Liver (tissue), 10 donors: ENCODE measurements at places on chromosomes 12 and 14. TPM values are rescaled to one million over a fixed set of nuclear protein-coding genes. Genes with fewer than 3 reads are reported as not detected.

GZMH gene
- total RNA-seq: 0.28 TPM

DNA sequence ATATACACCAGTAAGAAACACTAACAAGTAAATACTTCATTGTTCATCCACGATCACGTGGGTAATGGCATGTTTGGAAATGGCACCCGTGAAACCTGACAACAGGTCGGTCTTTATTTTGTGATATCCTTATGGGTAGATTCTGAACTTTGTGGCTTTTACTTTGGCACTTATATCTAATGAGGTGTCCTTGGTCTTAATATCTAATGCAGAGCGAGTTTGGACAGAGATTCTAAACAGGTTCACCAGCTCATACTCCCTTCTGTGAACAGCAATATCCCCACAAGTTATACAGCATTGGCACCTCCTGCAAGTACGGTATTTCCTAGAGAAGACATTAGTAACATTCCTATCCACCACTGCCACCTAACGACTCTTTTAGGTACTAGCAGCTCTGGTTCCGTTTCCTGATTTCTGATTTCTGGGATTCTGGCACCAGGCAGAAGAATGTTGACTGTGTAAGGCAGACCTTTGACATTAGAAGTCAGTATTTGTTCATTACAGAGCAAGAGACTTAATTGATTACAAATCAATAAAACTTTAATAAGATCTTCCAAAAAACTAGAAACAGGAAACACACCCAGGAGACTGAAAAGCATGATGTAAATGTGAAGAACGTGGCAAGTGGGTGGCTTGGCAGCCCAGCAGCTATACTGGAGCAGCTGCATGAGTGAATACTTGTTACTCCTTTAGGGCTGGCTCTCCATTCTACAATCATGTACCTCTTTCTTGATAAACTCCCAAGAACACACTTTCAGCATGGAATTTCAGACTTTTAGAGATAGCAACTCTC, 2.5 kb downstream of the ANG start:
- H3K27me3 ChIP-seq: no peaks in the 10 kb centered on the region
- peak overlapping the region; percentile 51 for H3K4me3 ChIP-seq
- H3K4me1 ChIP-seq: peaks cover 38% of the 10 kb centered on the region
- DNase-seq: no peak

SLIRP gene
- total RNA-seq: 97.3 TPM

GRCh38 chr14:91228112-91229004, 16.1 kb downstream of the GPR68 start:
- H3K4me3 ChIP-seq: no peak overlapping the region
- H3K27ac ChIP-seq: no peak overlapping the region
- H3K4me1 ChIP-seq: no peaks in the 10 kb centered on the region

DNA sequence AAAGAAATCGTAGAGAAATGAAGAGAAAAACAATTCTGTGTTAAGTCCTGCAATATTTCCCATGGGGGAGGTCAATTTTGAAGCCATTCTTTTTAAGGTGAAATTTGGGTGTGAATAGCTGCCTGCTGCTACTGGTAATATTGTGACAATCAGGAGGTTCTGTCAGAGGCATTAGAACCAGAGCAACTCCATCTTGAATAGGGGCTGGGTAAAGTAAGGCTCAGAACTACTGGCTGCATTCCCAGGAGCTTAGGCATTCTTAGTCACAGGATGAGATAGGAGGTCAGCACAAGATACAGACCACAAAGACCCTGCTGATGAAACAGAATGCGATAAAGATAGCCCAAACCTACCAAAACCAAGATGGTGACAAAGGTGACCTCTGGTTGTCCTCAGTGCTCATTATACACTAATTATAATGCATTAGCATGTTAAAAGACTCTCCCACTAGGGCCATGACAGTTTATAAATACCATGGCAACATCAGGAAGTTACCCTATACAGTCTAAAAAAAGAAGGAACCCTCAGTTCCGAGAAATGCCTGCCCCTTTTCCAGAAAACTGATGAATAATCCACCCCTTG, 24.8 kb upstream of the MTHFD1 start:
- no peak overlapping the region for H3K4me3 ChIP-seq
- H3K36me3 ChIP-seq: no peaks in the 10 kb centered on the region
- H3K27me3 ChIP-seq: no peaks in the 10 kb centered on the region

GRCh38 chr12:52052468-52053186, 1.4 kb downstream of the NR4A1 start:
- H3K4me3 ChIP-seq: peak overlapping the region; percentile 21
- H3K27me3 ChIP-seq: no peaks in the 10 kb centered on the region
- peaks cover 4% of the 10 kb centered on the region for H3K36me3 ChIP-seq
- H3K4me1 ChIP-seq: peaks cover 7% of the 10 kb centered on the region
- DNase-seq: no peak

CLEC1B gene
- total RNA-seq: 28.0 TPM

GRCh38 chr14:104143521-104144452, 5.4 kb downstream of the KIF26A start:
- H3K4me3 ChIP-seq: no peak overlapping the region
- no peak overlapping the region for H3K27ac ChIP-seq
- no peak for DNase-seq
- no peaks in the 10 kb centered on the region for H3K27me3 ChIP-seq

DHRS2 gene
- 0.56 TPM for total RNA-seq

- H3K4me3 ChIP-seq: no peak overlapping the region
- no peaks in the 10 kb centered on the region for H3K27me3 ChIP-seq
- no peak overlapping the region for H3K27ac ChIP-seq
- H3K4me1 ChIP-seq: peaks cover 23% of the 10 kb centered on the region
- no peak for DNase-seq
Measured at GRCh38 chr14:72774894-72775620, 118.8 kb downstream of the DPF3 start.

- H3K27ac ChIP-seq: no peak overlapping the region
- H3K4me1 ChIP-seq: no peaks in the 10 kb centered on the region
- H3K4me3 ChIP-seq: no peak overlapping the region
- no peak for DNase-seq
- no peaks in the 10 kb centered on the region for H3K36me3 ChIP-seq
Measured at GRCh38 chr12:2382370-2383155, 329.8 kb downstream of the CACNA1C start.
